Activated T-cell treated with anti-CD3 and anti-CD28 coated beads, Interleukin-2, amount 50 U/mL, for 48 hours (primary cell): ENCODE measurements at places on chromosomes 13 and 19.

- no peak for DNase-seq
These were observed 357.1 kb downstream of the KLF12 start for GRCh38 chr13:73777134-73777533.

DNA sequence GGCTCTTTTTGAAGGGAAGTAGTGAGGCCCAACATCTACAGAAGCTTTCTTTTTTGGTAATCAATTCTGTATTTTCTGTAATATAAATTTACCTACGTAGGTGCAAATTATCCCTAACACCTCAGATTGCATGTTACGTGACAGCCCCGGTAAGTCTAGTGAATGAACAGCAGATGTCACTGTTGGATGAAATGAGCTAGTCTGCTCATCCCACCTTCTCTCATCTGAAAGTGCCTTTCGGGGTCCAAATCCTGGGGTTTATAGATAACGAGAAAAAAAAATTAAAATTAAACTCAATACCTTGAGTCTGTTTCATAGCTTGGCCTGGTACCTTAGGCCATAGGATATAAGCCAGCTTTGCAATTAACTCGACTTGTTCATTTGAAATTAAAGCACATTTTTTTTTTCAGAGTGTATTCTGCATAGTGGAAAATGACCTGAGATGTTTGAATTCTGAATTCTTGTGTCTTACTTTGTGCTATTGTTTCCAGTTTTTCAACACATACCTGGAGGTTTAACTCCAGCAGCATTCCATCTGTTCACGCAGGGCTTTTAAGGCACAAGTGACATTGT is 548.2 kb downstream of the GPC5 start:
- no peak for DNase-seq

GRCh38 chr19:39927076-39927475 is 7.4 kb downstream of the FCGBP start:
- no peak for DNase-seq

DNA sequence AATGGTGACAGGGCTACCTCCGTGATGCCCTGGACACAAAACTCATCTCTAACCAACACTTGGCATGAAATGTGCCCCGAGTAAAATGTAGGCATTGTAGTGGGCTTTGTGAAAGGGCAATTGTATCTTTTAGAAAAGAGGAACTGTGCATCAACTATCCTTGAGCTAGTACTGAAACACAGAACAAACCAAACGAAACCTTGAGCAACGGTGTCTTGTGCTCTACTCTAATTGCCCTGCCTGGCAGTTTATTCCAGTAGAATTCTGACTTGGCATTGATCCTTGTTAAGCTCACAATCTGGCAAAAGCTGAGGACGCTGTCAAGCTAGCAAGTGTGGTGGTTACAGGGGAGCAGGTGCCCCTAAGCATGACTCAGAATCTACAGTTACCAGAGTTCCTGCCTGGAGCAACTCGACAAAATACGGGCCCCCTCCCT is 707.1 kb upstream of the SPRY2 start:
- DNase-seq: no peak

DNA sequence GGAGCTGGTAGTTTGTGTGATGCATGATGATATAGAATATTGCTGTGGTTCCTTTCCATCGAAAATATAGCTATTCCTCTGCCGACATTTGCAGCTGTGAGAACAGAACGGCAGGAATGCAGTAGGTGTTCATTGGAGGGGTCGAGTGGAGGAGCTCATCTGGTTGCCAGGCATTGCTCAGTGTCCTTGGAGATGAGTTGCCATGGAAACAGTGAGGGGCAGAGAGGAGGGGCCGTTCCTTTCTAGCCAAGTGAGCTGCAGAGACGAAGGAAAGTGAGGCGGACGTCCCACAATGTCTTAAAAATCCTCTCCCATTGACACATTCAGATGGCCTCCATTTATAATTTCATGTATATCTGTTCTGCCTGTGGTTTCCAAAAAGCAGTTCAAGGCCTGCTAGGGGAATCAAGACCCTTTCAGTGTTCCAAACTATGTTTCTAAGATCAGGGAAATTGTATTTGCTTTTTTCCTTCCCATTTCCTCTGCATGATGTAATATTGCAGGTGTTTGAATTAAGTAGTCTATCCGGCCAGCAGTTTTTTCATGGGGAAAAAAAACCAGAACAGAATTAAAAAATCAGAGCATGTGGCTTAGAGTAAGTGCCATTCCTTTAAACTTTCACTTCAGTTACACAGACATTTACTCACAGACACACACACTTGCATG is 41.2 kb upstream of the ZNF835 start:
- no peak for DNase-seq

DNA sequence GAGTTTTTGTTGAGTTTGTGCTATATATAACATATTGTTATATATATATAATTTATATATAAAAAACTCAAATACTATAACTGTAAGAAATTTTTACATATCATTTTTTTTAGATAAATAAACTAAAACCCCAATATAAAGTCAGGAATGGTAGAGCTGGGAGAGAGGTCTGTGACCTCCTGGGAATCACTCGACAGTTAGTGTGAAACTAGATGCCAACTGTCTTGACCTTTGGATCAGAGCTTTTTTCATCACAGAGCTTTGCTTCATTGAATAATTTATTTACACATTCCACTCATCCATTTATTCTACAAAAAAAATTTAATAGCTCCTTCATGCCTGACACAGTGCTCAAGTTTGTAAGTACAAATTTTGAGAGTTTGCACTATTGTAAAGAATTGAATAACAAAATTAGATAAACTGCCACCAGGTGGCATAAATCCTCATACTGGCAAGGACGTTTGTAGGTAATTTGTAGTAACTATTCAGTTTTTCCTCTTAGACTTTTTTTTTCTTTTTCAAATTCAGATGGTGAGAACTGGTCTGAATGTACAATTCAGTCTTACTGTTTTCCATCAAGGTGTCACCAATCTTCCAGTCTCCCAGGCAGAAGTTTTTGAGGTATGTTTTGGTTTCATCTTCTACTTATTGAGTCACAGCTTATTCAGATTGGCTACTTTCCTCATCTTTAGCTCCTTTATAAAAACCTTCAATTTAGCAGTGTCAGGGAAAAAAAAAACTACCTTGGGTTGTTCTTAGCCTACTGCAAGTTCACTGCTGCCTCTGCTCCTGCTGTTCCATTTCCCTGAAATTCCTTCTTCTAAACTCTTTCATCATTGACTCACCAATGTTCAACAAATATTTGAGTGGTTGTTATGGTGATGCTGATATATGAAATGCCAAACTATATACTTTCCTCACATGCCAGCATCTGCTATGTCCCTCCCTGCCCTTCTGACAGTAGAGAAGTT is 28.7 kb downstream of the LACC1 start:
- no peak for DNase-seq
